ENCODE measurements at places on chromosomes 7 and 10.

DNA sequence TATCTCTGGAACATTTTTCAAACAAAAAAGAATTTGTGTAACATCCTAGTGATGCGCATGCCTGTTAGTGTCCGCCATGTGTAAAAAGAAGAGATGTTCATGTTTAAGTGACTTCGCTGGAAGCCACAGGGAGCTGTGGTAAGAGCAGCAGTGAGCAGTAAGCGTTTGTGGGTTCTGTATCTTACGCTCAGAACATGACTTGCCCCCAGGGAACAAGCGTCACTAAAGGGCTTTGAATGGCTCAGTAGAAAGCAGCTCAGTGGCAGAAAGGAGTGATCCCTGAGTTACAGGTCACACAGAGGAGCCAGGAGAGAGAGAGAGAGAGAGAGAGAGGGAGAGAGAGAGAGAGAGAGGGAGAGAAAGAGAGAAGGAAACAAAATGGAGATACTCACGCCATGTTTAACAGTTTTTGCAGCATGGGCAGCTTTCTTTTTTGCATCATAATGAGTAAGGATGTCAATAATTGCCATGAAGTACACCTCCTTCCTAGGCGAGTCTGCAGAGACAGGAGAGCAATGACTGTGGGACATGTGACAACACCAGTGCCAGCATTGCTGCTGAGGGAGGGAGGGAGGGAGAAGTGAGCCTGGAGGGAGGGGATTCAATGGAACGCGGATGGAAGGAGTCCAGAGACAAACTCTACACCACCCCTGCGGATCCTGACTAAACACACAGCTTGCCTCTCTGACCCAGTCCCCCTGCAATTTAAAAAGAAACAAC, 174.6 kb downstream of the PIP4K2A start:
- no peak for DNase-seq

DNA sequence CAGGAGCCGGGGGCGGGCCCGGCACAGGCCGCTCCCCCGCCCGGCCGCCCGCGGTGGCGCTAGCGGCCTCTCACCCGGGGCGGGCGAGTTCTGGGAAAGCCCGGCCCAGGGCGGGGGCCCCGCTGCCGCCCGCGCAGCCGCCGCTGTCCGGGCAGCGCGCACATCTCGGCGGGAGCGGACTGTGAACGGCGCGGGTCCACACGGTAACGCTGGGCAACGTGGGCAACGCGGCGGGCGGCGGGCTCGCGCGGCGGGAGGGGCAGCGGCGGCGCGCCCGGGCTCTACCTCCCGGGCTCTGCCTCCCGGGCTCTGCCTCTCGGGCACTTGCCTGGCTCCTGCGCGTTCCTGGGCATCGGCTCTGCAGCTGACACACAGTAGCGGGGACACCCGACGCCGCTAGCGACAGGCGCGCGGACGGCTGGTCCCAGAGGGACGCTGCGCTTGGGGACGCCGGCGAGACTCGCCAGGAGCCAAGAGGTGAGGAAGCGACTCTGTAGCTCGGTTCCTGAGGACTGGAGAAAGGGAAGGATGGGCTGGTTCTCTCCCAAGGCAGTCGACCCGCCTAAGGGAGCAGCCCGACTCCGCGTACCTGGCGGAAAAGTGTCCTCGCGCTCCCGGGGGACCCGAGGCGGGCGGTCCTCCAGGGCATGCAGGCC, at the start of gene PLCE1:
Gene PLCE1 (plus strand): TSS at position 150 of the 656 bp plus-strand sequence. CDS start 37,116 bp downstream, outside the sequence.
- peak; percentile 58 for DNase-seq

DNA sequence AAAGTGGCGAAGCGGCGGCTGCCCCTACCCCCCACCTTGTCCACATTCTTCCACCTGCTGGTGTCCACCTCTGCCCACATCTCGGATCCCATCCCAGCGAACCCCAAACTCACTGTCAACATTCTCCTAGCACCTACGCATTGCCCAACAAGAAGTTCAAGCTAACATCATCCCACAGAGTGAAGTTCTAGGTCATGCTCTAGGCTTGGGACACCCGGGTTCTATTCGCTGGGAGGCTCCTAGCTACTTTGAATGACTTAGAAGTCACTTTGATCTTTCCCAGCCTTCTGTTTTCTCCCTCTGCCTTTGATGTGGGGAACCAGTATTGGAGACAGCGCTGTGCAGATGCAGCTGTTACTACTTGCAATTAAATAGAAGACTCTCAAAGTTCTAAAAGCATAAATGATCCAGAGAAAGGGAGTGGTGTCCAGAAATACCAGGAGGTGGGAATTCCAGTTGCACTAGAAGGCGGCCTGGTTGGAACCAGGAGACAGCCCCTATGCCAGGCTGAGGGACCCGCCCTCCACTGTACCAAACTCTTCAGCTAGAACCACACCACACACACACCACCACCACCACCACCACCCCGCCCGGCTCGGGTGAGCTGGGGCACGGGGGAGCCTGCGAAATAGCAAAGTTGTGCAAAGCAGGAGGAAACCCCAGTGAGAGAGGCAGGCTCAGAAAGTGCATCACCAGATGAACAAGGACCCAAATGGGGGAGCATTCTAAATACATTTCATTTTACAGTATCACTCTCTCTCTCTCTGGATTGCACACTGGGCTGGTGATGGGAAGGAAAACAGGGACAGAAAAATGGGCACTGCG, 5.5 kb upstream of the VGF start:
- DNase-seq, result no peak

DNA sequence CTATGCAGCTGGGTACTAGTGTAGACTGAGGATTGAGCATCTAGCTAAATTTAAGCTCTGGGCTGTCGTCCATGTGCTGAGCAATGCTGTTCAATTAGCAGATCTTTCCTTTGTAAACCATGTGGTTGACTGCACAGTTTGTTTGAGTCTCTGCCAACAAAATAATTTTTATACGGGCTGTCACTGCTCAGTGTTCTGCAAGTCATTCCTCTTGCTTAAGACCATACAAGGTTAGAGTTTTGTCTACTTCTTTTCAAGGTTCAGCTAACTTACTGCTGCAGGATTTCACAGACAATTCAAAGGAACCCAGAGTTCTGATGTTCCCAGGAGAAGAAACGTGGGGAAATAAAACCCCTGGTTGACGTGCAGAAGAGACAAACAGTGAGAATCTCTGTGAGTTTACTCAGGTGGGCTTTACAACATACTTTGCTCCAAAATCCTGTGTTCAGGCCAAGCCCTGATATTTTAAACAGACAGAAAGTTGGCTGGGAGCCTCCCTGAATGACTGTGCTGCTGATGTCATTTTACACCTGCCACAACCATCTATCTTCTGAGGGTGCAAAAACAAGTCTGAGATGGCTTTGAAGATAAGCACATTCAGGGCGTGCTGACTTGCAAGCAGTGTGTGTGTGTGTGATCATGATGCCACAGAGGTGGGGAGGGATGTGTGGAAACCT, 177.1 kb upstream of the SVIL start:
- DNase-seq, result peak; percentile 32

DNA sequence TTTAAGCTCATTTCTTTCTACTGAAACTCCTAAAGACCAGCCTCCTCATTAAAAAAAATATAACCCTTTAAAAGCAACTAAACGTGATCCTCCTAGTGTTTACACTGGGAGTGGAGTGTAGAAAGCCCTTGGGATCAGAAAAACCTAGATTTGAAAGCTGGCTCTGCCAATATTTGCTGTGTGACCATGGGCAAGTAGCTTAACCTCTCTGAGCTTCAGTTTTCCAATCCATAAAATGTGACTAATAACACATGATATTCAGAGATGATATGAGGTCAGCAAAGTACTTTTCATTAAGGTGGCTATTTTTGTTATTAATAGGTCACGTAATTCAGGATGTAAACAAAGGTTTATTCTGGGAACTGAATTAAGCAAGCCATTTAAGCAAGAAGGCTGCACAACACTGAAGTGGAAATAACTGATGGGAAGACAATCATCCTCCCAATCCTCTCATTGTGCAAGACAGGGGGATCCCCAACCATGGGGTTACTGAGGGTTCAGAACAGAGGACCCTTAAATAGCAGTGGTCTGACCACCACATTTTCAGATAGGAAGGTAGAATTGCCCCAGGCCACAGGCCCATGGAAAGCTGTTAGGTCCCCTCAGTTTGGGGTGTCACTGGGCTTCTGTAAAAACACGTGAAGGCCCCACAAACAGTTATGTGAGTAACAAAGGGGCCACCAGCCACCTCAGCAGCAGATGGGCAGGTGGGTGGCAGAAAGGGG, 49.1 kb upstream of the EEPD1 start:
- no peak for DNase-seq

- peak; percentile 85 for DNase-seq
Measured at GRCh38 chr7:105439174-105439893, 50.6 kb upstream of the SRPK2 start.

All from RWPE1 (cell line).